ENCODE measurements at places on chromosomes 2 and 18.

GRCh38 chr2:177603181-177603580 lies 210.6 kb downstream of the AGPS start:
- no peak for DNase-seq

DNA sequence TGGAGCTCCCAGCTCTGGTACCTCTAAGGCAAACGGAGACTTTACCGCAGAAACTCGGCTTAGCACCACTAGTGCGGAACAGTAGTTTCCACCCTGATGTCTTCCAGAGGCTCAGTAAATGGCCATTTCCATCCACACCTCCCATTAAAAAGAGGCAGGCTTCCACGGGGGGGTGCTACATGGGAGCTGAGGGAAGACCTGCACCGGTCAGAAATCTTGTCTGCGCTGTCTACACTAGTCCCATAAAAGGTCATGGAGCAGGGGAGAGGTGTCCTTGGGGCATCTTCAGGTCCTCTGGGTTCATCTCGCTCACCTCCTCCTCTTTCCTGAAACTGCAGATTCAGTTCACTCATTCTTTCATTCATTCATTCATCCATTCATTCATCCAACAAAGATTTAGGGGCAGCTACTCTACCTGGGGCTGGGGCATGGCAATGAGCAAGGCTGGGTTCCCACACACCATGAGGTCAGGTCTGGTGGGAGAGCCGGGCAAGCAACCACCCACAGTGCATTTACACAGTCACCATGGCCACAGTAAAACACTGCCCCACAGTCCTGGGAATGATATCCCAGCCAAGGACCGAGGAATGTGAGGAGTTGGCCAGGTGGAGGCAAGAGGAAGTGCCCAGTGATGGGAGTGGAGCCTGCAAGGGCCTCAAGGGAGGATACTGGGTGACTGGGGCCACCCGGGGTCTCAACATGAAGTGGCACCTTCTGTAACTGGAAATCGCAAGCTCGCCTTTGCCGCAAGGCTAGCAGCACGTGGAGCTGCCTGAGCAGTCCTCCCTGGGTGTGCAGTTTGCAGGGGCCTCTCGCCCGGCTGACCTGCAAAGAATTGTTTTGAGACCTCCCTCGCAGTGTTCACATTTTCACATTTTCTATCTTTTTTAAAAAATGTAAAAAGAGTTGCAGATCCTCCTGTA lies 180.2 kb upstream of the RAB6C start:
- no peak for DNase-seq

DNA sequence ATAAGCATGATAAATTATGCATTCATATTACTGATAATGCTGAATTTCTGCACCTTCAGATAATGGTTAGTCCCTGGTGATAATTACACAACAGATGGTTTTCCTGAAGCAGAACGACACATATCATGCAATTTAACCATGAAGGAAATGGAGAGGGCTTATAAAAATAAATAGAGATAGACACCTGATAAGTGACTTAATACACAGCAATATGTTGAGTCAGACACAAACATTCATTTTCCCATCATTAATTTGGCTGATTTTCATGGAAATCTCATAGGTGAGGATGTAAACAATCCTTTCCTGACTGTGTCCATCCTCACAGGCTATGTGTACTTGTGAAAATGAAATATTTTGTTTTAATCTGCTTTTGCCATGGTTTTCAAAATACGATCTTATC lies 36.9 kb upstream of the DSEL start:
- DNase-seq, result no peak

DNA sequence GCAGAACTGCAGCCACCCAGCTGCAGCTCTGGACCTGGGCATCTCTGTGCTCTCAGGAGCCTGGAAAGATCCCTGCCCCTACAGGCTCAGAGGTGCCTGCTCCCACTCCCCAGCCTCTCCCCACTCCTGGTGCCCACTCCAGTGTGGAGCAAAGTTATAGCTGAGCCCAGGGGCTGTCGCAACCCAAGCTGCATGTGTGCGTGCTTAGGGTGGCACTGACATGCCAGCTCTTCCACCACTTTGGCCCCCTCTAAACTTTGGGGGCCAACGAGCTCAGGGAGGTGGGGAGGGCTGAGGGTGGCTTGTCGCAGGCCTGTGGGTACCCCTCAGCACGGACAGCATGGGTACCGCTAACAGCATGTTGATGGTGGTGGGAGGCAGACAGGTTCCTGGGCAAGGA lies 126.3 kb upstream of the FHL2 start:
- DNase-seq, result no peak

- DNase-seq, result peak; percentile 85
Observed at GRCh38 chr2:187554011-187554703, at the start of gene TFPI. TFPI (minus strand) TSS chr2:187554435; CDS start chr2:187503768, 50,667 bp downstream.

DNA sequence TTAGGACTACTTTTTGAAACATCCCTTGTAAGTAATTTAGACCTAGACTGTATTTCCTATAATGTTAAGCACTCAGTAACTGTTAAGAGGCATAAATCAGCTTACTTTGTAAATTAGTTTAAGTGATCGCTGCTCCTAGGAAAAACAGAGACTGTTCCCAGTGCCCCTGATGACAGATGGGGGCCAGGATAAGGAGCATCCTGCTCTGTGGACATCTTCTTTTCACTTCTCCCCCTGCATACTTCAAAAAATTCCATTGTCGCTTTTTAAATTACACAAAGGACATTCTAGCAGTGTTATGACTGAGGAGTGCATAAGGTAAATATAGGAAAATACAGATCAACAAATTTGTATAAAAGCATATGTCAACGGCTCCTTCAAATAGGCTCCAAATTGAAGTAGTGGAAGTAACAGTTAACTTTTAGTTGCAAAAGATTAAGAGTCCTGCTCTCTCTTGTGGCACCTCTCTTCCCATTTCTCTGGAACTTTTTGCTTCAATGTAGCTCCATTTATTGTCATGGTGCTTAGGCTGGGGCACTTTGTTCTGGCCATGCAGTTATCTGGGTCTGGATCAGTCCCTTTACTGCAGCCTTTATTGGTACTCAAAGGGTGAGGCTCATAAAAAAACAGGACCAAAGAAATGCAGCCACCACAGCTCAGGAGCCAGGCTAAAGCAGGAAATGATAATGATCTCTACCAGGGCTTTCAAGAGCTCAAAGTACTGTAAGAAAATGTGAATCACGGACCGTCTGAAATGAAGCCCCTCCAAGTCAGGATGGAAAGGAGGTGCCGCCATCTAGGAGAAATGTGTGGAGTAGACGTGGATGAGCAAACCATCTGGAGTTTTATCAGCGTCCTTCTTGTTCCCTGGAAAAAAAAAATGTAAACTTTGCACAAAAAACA lies 162.1 kb upstream of the ZNF516 start:
- DNase-seq, result no peak

GRCh38 chr2:12847694-12848575 lies 131.2 kb downstream of the TRIB2 start:
- DNase-seq, result no peak
